ENCODE measurements at places on chromosomes 4 and X.

GRCh38 chrX:4710618-4711433 lies 997.4 kb upstream of the PRKX start:
- DNase-seq = no peak

- no peak for DNase-seq
Observed at GRCh38 chrX:45873781-45874180, 671.4 kb downstream of the ZNF674 start.

DNA sequence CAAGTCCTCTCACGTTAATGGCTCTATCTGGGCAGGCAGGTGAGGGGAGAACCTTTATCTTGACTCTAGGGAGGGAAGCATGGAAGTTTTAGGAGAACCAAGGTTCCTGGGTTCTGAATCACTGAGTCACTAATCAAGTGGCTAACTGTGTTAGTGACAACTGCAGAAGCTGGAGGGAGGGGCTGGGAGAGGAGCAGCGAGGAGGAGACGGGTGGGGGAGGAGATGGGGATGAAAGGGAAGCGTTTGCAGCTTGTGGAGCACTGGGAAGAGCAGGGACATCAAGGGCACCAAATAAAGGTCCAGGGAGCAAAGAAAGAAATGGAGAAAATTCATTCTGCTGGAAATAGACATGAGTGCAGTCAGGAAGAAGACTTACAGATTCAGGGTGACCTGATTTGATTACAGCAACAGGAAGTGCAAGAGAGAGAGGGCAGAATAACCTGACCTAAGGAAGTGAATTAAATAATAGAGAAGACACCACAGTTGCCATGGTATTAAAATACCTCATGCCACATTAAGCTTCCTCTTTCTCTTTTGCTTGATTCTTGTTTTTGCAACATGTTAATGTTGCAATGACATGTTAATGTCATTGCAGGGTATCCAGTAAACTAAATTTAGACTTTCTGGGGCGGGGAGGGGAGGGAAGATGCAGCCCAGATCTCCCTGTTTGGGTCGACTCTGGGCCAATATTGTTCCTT lies 4.5 kb upstream of the SETD7 start:
- DNase-seq = no peak

DNA sequence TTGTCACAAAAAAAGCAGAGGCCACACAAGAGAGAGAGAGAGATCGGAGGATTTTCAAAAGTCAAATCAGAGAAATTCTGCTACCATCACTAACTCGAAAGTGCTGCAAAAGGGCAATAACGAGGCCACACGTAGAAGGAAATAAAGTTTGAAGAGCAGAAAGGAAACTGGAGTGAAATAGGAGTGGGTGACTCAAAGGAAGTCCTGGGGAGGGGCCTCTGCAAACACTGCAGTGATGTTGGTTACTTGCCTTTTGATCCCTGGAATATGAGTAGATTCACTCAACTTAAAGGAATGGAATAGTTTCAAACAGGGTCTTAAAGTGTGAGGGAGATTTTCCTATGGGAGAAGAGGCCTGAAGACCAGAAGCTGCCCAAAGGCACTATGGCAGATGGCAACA lies 663.4 kb upstream of the LCORL start:
- no peak for DNase-seq

DNA sequence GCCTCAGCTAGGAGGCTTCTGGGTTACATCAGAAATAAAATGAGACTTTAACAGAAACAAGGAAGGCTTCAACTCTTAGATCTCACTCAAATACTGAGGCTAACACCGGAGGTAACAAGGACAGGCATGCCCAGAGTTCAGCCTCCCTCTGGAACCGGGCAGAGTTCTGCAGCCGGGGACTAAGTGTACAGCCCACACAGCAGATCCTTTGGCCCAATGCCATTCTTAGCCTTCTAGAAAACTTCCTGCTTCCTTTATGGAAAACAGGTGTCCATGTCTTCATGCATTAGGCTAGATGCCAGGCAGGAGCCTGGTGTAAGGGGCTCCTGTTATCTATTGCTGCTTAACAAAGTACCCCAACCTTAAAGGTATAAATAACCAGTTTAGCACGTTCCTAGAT lies 369.7 kb downstream of the BCOR start:
- no peak for DNase-seq

- no peak for DNase-seq
Observed at GRCh38 chr4:137075586-137075985, 456.7 kb downstream of the PCDH18 start.

DNA sequence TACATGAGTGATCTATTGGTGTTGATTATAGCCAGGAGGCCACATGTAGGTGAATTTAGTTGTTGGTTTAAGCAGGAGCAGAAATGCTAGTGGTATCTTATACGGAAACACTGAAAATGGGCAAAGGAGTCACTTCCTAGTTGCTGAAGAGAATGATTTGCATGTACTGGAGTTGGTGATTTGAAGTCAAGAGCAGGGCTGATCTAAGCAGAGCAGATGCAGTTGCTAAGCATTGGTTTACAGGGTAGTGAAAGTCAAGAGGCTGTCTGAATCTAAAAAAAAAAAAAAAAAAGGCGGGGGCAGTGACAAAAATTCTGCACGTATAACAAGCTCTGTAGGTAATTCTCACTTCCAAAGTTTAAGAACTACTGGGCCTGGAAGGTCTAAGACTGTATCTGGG lies 90.4 kb upstream of the HPRT1 start:
- no peak for DNase-seq

DNA sequence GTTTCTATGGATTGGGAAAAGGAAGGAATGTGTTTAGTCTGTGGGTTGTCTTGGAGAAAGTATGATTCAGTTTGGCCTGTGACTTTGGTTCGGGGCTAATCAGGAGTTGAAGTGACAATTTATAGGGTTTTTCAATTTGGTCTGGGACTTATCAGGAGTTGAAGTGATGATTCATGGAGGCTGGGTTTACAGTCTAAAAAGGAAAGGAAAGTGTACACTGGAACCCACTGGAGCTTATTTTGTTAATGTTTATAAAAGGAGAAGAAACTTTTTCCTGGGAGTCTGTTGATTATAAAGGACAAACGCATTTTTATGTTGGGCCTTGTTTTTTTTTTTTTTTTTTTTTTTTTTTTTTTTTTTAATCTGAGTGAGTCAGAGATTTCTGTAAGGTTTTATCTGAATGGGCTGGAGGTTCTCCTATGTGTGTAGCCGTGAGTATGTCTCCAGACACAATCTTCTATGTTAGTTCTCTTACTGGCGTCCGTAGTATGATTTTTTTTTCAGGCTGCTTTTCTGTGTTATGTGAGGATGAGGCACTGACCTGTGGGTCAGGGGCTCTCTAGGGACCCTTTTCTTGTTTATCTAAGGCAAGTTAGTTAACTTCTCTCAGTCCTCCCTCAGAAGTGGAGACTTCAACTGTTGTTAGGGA lies 33.0 kb upstream of the RAB9B start:
- DNase-seq = no peak

DNA sequence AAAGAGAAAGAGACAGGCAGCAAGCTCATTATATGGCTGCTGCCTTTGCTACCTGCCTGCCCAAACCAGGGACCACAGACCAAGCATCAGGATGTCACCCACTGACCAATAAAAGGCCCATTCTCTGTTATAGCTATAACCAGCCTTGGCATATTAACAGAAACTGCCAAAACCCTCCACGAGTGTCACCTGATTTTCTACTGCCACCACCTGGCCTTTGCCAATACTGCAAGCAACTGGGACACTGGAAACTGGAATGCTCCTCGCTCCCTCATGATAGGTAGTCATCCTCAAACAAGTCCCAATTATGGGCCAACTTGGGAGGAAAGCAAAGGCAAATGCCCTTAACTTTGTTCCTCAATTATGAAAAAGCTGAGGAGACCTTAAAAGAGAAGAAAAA lies 76.0 kb downstream of the SPIN4 start:
- DNase-seq = no peak

GRCh38 chrX:47146121-47146935 lies 1.3 kb downstream of the RBM10 start:
- DNase-seq = no peak

GRCh38 chr4:153409924-153410501 lies 56.1 kb upstream of the TMEM131L start:
- DNase-seq = no peak

- no peak for DNase-seq
Observed at GRCh38 chr4:27081675-27082586, 221.3 kb downstream of the STIM2 start.

DNA sequence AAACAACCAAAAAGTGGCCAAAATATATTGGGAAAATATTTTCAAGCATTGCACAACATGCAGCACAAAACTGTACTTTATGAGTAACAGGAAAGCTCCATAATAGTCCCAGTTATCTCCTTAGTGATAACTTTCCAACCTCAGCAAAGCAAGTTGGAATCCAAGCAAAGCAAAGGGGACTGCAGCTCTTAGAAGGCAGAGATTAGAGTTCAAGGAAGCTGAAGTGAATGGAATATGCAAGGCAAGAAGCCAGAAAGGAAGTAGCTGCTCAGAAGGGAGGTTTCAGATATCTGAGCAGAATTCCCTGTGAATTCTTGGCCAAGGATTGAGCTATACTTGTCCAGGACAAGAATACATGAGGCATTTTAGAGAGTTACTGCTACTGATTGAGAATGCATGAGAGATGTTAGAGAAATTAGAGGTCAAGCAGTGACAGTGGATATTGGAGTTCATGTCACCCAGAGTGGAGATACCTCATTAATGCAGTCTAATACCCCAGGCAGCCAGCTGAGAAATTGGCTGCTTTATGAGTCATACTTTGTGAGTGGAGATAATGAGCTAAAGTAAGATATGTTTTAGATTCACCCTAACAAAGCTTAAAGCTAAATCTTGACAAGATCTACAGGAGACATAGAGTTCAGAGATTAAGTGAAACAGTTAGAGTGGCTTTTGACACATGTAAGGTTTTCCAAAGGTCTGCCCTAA lies 102.8 kb downstream of the INPP4B start:
- no peak for DNase-seq

GRCh38 chrX:46588263-46588662 lies 14.7 kb downstream of the CHST7 start:
- DNase-seq = no peak

DNA sequence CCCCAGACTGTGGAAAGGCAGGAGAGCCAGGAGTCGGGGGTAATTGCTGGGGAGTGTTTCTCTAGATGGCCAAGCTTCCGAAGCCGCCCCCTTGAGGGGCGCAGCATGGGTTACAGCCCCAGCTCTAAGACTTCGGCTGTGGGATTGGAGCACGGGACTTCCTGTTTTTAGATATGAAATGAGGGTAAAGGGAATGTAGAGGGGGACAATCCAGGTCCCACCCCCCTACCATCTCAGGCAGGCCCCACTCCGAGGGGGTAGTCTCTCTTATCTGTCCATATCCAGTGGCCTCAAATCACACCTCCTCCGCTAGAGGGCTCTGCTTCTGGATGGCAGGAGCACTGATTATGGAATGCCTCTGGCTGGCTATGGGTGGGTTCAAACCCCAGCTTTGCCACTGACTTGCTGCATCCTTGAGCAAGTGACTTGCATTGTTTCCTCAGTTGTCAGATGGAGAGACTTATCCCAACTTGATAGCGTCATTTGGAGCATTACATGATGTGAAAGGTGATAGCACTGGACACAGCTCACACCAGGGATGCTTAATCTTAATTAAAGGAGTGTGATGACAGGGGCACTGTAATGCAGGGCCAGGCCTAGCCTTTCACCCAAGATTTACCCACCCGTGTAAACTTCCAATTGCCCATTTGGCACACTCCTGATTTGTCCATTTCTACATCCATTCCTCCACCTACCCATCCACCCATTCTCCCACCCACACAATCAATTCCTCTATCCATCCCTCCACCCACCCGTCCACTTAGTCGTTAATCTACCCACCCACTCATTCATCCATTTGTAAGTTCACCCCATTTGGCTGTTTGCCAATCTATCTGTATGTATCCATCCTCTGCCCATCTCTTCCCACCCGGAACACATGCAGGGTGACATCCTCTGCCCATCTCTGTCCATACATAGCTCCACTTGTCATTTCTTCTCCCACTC lies 848 bp upstream of the KCND1 start:
- DNase-seq = no peak

- DNase-seq = no peak
Observed at GRCh38 chr4:108117418-108118182, 51.1 kb downstream of the LEF1 start.

GRCh38 chr4:159428975-159429692 lies 326.3 kb downstream of the RAPGEF2 start:
- DNase-seq = no peak

DNA sequence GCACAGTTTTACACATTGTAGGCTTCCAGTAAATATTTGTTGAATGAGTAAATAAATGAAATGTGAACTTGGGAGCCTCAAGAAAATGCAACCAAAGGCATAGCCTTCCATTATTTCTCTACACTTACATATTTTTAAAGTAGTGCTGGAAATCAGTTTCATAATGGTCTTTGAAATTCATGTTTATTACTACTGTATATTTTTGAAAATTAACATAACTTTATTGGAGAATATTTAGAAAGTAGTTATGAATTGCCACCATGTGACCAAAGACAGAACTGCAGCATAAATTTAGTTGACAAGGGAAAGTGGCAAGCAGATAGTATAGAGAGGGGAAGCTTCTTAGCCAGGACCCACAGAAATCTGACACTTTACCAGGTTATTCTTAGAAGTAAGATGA lies 6.4 kb downstream of the TCEAL8 start:
- DNase-seq = no peak

DNA sequence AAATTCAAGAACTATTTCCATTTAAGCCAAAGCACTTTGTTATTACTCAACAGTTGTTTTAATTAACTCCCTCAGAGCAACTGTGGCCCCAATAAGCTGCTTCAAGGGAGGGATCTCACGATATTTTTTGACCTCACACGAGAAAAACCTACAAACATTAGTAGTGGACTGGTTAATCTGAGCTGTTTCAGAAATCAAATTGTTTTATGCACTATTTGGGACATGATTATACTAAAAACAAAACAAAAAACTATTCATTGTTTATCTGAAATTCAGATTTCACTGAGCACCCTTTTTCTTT lies 74.3 kb downstream of the DCHS2 start:
- DNase-seq = no peak

- DNase-seq = no peak
Observed at GRCh38 chrX:22855693-22856092, 144.1 kb upstream of the DDX53 start.

GRCh38 chr4:175385797-175386196 lies 426.3 kb downstream of the GPM6A start:
- no peak for DNase-seq

Measured in BJ (cell line).